ENCODE measurements at places on chromosomes 7 and 10.

GRCh38 chr10:89785095-89785494 is 83.7 kb downstream of the KIF20B start:
- DNase-seq: no peak

DNA sequence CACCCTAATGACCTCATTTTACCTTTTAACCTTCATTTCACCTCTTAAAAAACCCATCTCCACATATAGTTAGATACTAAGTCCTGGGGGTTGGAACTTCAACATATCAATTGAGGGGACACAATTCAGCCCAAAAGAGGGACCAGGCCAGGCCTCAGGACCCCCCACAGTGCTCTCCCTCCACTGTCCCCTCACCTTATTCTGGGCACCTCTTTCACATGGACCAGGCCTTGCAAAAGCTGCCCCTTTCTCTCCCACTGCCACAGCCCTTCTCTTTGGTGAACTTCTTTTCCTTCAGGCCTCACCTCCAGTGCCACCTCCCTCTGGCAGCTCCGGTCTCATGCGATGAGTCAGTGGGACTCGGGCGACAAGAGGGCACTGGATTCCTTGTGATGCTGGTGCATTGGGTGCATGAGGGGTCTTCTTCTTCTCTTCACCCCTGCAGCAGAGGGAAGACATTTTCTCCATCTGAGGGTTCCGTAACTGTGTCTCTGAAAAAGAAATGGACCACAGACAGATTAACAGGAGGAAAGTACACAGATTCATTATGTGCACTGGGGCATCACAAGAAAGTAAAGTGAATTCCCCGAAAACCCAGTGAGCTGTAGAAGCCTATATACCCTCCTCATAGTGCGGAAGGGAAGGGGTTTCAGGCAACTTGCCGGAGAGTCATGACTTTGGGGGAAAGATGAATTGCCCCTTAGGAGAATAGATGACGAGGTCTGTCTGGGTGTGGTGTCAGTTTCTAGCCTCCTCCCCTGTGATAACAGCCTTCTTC is 288.7 kb upstream of the IGFBP3 start:
- DNase-seq: no peak

GRCh38 chr7:141593134-141593533 is 41.9 kb downstream of the AGK start:
- no peak for DNase-seq

GRCh38 chr7:45884136-45884535 is 4.2 kb upstream of the IGFBP1 start:
- DNase-seq: no peak

DNA sequence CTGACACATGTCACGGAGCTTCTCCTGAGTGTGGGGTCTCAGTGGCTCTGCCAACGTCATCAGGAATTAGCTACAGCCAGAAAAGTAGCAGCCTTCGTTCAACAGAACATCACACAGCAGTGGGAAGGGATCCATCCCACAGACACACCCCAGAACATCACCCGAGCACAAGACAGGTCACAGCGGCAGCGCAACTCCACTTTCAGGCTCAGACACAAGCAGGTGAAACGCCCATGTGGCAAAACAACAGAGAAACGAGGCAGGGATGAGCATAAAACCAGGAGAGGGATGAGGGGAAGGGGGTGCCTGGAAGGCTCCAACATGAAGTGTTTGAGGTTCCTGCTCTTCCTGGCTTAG is 44.8 kb downstream of the CAMK2B start:
- no peak for DNase-seq

- no peak for DNase-seq
Measured at GRCh38 chr10:128084364-128084763, 41.9 kb downstream of the MKI67 start.

DNA sequence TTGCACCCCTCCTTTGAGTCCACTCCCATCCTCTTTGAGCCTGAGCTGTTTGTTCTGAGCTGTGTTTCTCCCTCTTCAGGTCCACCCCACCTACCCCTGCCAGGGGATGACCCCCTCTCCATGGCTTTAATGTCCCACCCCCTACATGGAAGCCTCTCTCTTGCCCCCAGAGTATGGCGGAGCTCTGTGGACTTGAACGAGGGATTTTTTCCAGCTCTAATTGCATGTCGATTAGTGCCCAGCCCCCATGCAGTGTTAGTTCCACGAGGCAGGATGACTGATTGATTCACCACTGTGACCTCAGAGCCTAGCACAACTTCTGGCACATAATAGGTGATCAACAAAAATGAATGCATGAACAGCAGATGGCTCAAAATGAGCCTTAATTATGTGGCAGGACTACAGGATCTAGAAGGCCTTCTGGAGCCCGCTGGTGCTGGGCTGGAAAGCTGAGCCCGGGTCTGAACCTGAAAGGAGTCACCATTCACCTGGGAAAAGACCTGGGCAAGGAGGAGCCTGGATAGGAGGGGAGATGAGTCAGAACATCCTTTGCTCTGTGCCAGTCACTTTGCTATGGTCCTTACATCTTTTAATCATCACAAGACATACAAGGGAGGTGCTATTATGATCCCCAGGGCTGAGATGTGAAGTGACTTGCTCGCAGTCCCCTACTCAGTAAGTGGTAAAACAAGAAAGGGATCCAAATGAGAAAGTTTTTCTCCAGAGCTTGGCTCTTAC is 17.1 kb upstream of the SLC18A2 start:
- DNase-seq: no peak

- no peak for DNase-seq
Measured at GRCh38 chr7:129388333-129389098, 45.7 kb upstream of the STRIP2 start.

- DNase-seq: no peak
Measured at GRCh38 chr7:105270117-105270516, 118.6 kb downstream of the SRPK2 start.

DNA sequence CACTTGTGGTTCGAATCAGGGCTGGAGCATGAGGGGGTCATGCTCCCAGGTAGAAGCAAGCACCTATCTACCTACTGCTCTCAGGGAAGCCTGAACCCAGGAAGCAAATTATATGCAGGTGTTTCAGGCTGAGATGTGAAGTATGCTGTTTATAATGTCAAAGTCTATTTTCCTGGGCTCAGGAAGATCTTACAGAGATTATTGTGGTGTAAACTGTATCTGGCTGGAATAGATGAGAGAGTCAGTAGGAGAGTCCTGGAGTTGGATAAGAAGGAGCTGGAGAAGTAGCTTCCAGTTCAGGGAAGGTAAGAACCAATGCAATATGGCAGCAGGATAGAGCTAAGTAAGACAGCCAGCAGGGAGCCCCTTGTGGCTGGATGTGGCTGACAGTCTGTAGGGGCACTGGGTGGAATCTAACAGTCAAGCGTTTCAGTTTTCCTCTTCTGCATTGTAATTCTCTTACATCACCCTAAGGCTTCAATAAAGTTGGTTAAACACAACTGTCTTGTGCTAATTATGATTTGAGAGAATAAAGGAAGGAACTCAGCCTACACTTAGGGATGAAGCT is 105.9 kb upstream of the EEPD1 start:
- no peak for DNase-seq

DNA sequence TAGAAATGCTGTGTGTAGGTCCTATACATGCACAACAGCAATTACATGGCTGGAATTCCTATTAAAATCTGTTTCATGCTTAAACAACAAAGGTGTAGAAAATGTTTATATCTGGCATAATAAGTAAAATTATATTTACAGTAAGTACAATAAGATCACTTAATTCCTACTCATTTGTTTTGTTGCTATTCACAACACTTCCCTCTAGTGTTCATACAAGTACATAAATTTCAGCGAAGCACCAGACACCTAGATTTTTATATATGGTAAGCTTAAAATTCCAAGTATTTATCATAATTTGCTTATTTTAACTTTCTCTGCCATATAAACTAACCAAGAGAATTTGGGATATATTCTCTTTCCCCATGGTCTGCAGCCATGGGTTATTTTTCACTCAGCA is 51.8 kb upstream of the ANK3 start:
- DNase-seq: no peak

- DNase-seq: no peak
Measured at GRCh38 chr10:110923856-110924493, 4.6 kb downstream of the SHOC2 start.

DNA sequence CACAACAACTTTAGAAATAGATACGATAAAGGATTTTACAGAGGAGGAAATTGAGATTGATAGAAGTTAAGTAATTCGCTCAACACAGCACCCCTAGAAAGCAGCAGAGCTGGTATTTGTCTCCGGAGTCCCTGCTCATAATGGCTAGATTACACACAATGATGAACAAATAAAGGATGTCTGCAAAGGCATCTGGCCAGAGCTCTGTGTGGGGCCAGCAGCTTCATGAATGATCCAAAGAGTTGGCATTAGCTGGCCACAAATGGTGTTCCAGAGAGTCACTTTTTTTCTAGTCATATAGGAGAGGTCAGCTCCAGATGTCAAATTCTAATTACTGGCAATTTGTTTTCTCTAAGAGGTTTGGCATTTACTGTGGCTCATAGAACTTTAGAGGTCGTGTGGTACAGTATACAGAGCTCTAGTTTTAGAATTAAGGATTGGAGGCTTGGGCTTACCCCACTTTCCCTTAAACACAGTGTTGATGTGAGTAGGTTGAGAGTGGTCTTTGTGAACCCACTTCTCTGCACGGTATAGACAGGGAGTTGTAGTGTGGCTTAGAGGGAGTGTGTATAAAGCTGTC is 186.2 kb downstream of the BICC1 start:
- DNase-seq: no peak

DNA sequence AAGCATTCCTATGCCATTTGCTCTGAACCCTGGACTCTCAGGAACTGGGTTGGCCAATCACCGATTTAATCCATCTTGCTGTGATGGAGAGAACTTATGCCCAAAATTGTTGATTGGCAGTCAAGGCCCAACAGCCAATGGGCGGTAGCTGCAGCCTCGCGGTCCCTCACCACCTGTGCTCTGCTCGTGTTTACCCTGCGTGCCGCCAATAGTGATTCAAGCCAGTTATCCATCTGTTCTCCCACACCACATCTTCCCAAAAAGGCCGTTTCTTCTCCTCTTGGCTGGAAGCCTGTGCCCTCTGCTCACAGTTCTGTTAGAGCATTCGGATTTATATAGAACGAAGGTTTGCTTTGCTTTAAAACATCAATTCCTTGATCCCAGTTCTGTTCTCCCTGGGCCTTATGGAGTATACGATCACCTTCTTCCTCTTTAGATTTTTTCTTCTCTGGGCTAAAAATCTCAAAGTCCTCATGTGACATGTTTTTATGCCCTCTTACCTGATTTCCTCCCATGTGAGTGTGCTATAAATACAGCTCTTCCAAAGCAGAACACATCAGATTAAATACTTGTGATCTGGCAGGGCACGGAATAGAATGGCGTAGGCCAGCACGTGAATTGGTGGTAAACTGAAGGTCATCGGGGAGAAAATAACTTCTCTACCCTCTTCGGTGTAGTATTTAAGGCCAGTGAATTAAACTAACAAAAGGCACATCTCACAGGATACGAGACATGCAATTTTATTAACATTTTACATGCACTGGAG is 212.8 kb downstream of the NSUN6 start:
- no peak for DNase-seq

GRCh38 chr7:105279688-105280007 is 109.1 kb downstream of the SRPK2 start:
- no peak for DNase-seq

DNA sequence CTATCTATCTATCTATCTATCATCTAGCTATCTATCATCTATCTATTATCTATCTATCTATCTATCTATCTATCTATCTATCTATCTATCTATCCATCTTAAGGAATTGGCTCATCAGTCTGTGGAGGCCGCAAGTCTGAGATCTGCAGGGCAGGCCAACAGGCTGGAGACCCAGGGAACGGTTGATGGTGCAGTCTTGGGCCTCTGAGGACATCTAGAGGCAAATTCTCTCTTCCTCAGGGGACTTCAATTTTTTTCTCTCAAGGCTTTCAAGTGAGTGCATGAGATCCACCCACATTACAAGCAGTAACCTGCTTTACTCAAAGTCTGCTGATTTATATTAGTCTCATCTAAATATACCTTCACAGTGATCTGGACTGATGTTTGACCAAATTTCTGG is 197.0 kb downstream of the GLRX3 start:
- no peak for DNase-seq

GRCh38 chr10:103127241-103127640 is 65.8 kb downstream of the NT5C2 start:
- no peak for DNase-seq

DNA sequence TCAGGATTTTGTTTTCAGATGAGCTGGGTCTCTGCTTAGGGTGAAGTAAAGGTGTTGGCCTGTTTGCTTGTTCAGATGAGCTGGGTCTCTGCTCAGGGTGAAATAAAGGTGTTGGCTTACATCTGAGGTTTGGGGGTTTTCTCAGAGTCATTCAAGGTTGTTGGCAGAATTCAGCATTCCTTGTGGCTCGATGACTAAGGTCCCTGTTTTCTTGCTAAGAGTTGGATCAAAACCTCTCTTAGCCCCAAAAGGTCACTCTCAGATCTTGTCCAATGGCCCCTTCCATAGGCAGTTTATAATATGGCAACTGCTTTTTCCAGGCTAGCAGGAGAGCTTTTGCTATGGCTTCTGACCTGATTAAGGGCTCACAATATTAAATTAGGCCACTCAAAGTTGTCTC is 106.6 kb downstream of the ADAM22 start:
- no peak for DNase-seq

DNA sequence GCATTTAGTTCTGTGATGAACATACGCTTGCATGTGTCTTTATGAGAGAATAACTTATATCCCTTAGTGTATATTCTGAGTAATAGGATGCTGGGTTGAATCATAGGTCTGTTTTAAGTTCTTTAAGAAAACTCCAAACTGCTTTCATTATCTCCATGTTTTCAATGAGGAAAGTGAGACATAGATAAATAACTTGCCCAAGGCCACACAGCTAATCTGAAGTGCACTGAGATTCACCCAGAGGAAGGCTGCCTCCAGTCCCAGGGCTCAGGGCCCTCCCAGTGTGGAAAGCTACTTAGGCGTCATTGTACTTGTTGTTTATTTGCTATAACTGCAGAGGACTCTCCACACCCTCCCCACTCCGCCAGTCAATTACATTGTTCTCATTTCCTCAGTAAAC is 126.7 kb downstream of the INHBA start:
- DNase-seq: no peak

- no peak for DNase-seq
Measured at GRCh38 chr7:130697820-130698219, 11.5 kb upstream of the TSGA13 start.

DNA sequence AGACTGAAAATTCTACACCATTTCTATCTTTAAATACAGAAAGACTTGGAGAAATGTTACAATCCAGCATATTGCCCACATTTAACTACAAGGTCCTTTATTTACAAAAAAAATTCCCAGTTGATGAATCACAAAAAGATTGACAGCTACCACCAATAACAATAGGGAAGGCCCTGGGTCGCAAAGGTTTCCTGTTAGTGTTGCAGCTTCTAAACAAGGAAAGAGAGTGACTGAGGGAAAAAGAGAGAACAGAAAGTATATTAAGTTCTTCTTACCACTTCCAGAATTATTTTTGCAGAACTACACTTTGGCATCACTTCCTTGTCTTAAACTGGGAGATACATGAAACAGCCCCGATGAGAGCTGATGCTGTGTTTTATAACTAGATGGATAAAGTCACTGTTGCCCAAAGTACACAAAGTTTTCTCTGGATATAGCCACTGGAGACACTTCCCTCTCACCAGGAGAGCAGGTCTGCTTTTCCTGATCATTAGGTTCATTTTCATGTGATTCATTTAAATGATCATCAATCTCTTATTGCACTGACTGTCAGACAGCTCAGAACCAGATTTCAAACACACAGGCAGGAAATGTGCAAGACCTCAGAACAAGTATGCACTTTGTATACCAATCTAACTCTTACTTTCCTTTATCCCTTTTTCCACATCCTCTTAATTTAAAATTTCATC is 57.0 kb downstream of the SHTN1 start:
- peak; percentile 3 for DNase-seq
